ENCODE measurements at places on chromosomes 3 and 15. TPM values are rescaled to one million over a fixed set of nuclear protein-coding genes. Genes with fewer than 3 reads are reported as not detected.

The IGDCC3 gene
- polyA plus RNA-seq = 5.8 TPM

The FGF7 gene
- 1.6 TPM for polyA plus RNA-seq

The LEKR1 gene
- polyA plus RNA-seq = 23.0 TPM

The GOLGA8R gene
- 7.9 TPM for polyA plus RNA-seq

DNA sequence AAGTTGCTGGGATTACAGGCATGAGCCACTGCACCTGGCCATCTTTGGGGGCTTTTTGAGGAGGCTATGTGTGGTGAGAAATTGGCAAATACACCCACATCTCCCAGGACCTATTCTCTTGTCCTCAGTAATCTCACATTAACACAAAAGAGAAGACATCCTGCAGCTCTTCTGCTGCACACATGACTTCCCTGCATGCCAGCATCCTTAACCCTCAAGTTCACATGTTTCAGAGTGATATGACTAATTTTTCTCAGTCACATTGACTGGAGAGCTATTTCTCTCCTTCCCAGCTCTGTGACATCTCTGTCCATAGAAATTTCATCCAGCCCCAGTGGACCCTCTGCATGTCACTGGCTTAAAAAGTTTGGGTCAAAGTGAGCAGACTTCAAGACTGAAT is 1.9 kb upstream of the SKIC8 start:
- no peak overlapping the region for H3K4me3 ChIP-seq
- no peaks in the 10 kb centered on the region for H3K27me3 ChIP-seq

DNA sequence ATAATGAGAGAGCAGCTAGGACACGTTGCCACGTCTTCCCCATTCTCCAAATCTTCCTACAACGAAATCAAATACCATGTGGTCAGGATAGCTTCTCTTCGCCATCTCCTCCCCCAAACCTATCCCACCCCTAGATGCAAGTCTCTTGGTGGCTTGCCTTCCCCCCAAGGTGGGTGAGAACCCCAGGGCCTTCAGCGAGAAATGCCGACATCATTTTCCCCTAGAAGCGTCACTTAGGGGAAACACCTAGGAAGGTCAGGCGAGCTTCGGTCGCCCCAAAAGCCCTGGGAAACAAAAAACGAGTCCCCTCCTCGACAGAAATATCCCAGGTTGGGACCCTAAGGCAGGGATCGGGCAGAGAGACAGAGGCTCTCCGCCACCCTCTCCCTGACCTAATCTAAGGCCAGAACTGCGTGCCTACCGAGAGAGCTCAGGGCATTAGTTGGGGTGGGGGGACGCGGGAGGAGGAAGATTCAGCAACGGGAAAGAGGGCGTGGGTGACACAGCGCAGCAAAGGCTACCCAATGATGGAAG is 502 bp downstream of the DPH3 start:
- H3K4me3 ChIP-seq = peak overlapping the region; percentile 72
- H3K27ac ChIP-seq = peak overlapping the region; percentile 59
- no peaks in the 10 kb centered on the region for H3K36me3 ChIP-seq
- H3K27me3 ChIP-seq = no peaks in the 10 kb centered on the region

GRCh38 chr3:36214460-36214859 is 165.8 kb upstream of the STAC start:
- no peak overlapping the region for H3K27ac ChIP-seq
- no peaks in the 10 kb centered on the region for H3K4me1 ChIP-seq
- H3K36me3 ChIP-seq = no peaks in the 10 kb centered on the region
- no peak for DNase-seq
- H3K4me3 ChIP-seq = no peak overlapping the region

GRCh38 chr3:146473726-146474125 is 4.4 kb upstream of the PLSCR2 start:
- no peak overlapping the region for H3K27ac ChIP-seq
- H3K36me3 ChIP-seq = no peaks in the 10 kb centered on the region
- H3K27me3 ChIP-seq = no peaks in the 10 kb centered on the region
- no peak for DNase-seq
- H3K4me3 ChIP-seq = no peak overlapping the region

Data from testis (tissue), 5 donors.